ENCODE measurements at places on chromosomes 5 and 9. TPM values are rescaled to one million over a fixed set of nuclear protein-coding genes. Genes with fewer than 3 reads are reported as not detected.

DNA sequence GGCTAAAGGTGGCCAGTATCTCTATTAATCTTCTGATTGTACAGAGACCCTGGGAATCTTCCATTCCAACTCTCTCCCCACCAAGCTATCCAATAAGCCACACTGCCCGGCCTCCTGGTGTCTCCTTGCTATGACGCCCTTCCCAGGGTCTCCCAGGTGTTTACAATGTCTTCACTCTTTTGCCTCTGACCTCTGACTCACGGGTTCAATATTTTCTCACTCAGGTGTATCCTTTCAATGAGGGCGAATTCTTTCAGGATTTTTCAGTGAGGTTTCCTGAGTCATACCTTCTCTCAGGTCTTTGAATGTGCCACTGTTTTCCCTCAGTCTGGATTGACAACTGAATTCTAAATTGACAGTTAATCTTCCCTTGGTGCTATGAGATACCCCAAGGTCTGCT lies 53.7 kb upstream of the IRX4 start:
- DNase-seq, result no peak
- no peaks in the 10 kb centered on the region for H3K36me3 ChIP-seq

DNA sequence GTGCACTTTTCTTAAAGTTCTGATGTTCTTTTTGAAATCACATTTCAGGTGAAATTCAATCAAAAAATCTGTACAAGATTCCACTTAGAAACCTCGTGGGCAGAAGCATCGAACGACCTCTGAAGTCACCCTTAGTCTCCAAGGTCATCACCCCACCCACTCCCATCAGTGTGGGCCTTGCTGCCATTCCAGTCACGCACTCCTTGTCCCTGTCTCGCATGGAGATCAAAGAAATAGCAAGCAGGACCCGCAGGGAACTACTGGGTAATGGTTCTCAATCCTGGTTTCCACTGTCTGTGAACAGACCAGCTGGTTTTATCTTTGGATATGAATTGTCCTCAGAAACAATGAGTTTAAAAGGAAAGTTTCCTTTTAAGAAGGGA lies 8.1 kb upstream of the SLC2A8 start:
- H3K4me3 ChIP-seq, result no peak overlapping the region
- H3K27ac ChIP-seq, result no peak overlapping the region
- DNase-seq, result no peak
- H3K27me3 ChIP-seq, result no peaks in the 10 kb centered on the region

DNA sequence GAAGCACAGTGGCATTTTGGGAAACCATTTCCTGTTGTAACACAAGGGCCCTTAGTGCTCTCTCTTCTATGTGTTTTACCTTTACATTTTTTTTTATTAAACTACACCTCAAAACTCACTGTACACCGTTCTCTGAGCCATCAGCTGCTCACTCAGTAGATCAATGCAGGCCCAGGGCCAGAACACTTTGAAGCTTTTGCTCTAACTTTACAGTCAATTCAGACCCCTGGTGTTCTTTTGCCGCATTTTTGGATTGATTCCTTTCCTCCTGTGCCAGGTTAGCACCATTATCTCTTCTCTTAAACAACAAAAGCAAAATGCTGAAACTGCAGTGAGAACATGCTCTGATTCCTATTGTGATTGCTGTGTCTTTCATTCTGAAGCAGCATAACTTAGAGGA lies 269.8 kb upstream of the RGMB start:
- H3K4me1 ChIP-seq, result no peaks in the 10 kb centered on the region
- no peak for DNase-seq
- no peak overlapping the region for H3K27ac ChIP-seq

Gene FST
- 3.4 TPM for total RNA-seq

GRCh38 chr9:75120686-75121085 lies 32.4 kb downstream of the OSTF1 start:
- no peaks in the 10 kb centered on the region for H3K27me3 ChIP-seq
- no peak for DNase-seq
- H3K27ac ChIP-seq, result no peak overlapping the region
- no peak overlapping the region for H3K4me3 ChIP-seq
- H3K36me3 ChIP-seq, result no peaks in the 10 kb centered on the region

DNA sequence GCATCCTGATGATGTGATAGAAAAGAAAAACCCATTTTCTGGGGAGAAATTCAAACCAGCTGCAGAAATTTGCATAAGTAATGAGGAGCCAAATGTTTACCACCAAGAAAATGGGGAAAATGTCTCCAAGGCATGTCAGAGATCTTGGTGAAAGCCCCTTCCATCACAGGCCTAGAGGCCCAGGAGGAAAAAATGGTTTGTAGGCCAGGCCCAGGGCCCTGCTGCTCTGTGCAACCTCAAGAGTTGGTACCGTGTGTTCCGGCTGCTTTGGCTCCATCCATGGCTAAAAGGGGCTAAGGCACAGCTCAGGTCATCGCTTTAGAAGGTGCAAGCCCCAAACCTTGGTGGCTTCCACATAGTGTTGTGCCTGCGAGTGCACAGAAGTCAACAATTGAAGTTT lies 543.1 kb downstream of the ZNF608 start:
- H3K27ac ChIP-seq, result no peak overlapping the region
- H3K36me3 ChIP-seq, result no peaks in the 10 kb centered on the region
- H3K27me3 ChIP-seq, result no peaks in the 10 kb centered on the region
- H3K4me3 ChIP-seq, result no peak overlapping the region

- H3K36me3 ChIP-seq, result no peaks in the 10 kb centered on the region
- H3K27ac ChIP-seq, result no peak overlapping the region
- DNase-seq, result no peak
Observed at GRCh38 chr9:87793292-87793691, 67.4 kb downstream of the CTSL start.

DNA sequence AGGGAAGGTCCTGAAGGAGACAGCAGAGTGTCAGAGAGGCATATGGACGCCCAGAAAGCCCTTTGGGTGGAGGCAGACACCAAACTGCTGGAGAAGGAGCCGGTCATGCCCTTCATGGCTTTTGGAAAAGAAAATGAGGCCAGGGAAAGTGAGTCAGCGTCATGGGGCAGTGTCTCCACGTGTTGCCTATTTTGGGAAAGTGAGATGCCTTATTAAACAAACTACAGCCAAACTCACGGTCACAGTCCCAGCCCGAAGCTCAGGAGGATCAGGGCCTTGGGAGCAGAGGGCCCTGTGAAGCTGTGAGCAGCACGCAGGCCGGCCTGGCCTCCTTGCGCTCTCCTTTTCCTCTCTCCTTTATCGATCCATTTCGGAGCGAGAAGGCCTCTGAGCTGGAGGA lies 25.0 kb downstream of the RGS3 start:
- H3K4me1 ChIP-seq, result peaks cover 9% of the 10 kb centered on the region
- no peaks in the 10 kb centered on the region for H3K27me3 ChIP-seq
- H3K36me3 ChIP-seq, result no peaks in the 10 kb centered on the region
- no peak overlapping the region for H3K27ac ChIP-seq

- no peaks in the 10 kb centered on the region for H3K36me3 ChIP-seq
- H3K4me3 ChIP-seq, result no peak overlapping the region
- no peak overlapping the region for H3K27ac ChIP-seq
- DNase-seq, result no peak
- no peaks in the 10 kb centered on the region for H3K27me3 ChIP-seq
- H3K4me1 ChIP-seq, result no peaks in the 10 kb centered on the region
Observed at GRCh38 chr5:39459071-39459470, 34.3 kb upstream of the DAB2 start.

DNA sequence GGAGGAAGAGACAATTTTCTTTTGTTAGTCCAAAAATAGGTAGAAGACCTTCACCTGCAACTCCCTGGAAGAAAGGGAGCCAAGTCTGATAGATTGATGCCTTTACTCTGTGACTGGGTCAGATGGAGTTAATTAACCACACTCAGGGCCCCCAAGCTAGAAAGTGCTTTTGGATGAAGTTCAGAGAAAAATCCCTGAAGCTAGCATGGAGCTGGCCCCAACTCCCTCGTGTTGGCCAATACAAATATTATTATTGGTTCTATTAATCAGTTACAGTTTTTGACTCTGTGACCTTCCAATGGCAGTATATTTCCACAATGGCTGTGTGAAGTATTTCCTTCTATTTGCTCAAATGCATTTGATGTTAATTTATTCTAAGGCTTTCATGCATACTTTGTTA lies 1753.5 kb downstream of the EFNA5 start:
- H3K27ac ChIP-seq, result no peak overlapping the region
- no peaks in the 10 kb centered on the region for H3K4me1 ChIP-seq
- H3K36me3 ChIP-seq, result no peaks in the 10 kb centered on the region

DNA sequence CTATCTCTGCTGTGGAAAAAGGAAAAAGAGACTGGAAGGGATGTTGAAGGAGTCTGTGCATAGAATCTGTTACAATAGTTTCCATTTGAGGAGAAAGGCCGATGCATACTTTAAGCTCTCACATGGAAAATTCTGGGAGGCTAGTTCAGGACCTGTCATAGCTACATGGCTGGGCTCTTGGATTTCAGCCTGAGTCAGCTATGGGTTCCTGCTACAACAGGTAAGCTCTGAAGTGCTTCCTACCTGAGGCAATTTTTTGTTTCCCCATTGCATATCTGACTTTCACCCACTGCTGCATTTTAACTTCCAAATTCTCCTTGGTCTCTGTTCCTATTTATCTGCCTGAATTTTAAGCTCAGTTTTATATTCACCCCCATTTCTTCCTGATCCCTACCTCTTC lies 310.7 kb downstream of the RAB3C start:
- H3K27ac ChIP-seq, result no peak overlapping the region
- peaks cover 3% of the 10 kb centered on the region for H3K4me1 ChIP-seq
- no peak for DNase-seq
- H3K4me3 ChIP-seq, result no peak overlapping the region
- no peaks in the 10 kb centered on the region for H3K27me3 ChIP-seq
- no peaks in the 10 kb centered on the region for H3K36me3 ChIP-seq

Gene CFAP90
- 0.78 TPM for total RNA-seq

DNA sequence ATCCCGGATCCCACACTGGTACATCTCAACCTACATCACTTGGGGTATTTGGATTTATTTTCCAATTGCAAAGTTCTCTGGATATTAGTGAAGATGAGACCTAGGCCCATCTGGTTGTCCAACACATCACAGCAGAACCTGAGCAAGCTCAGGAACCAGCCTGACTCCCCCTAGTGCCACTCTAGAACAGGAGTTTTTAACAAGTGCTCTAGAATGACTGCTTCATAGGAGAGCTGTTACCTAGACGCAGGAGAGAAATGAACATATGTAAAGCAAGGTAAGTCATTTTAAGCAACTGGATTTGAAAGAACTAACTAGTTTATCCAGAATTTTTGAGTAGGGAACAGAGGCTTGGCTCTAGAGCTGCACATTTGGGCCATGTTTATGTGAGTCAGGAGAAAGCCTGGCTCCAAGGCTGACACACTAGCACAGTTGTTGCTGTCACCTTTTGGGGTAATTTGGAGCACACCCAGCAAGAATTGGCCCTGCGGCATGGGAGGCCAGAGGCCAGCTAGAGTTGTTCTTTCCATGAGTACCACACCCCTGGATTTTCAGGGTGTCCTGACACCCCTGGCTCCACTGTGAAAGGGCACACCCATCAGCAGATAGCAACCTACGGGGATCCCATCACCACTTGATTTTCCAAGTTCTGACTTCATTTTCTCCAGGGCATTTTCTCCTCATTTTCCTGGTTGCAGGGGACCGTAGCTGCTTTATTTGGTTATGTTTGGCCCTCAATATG lies 110.9 kb upstream of the LPAR1 start:
- H3K36me3 ChIP-seq, result no peaks in the 10 kb centered on the region
- no peaks in the 10 kb centered on the region for H3K4me1 ChIP-seq
- no peak overlapping the region for H3K27ac ChIP-seq
- DNase-seq, result no peak
- no peaks in the 10 kb centered on the region for H3K27me3 ChIP-seq

- no peaks in the 10 kb centered on the region for H3K36me3 ChIP-seq
- H3K4me1 ChIP-seq, result peaks cover under 1% of the 10 kb centered on the region
- no peaks in the 10 kb centered on the region for H3K27me3 ChIP-seq
- DNase-seq, result no peak
Observed at GRCh38 chr5:73376618-73377170, 71.9 kb downstream of the FOXD1 start.

Gene ZMYND19
- total RNA-seq, result 10.3 TPM

DNA sequence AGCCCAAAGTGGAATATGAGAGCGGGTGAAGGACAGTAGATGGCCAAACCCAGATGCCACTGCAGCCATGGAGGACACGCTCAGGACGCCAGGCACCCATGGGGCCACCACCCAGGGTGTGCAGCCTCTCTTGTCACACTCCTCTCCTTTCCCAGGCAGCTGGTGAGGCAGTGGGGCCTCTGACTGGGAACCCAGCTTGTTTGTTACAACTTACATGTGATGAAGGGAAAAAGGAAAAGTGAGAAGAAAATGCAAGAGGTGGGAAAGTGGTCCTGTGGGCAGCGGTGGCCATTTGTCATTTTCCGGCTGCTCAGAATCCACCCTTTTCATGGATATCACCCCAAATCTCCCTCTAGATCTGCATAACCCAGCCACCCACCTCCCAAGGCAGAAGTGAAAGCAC lies 62.7 kb upstream of the UNC5A start:
- H3K4me3 ChIP-seq, result no peak overlapping the region
- H3K36me3 ChIP-seq, result no peaks in the 10 kb centered on the region
- no peaks in the 10 kb centered on the region for H3K4me1 ChIP-seq
- no peak for DNase-seq
- H3K27me3 ChIP-seq, result no peaks in the 10 kb centered on the region

Gene C5orf58
- total RNA-seq, result not detected

Gene RNF183
- total RNA-seq, result not detected

Gene ZBTB26
- 11.8 TPM for total RNA-seq

GRCh38 chr5:36377192-36377591 lies 75.5 kb upstream of the RANBP3L start:
- no peaks in the 10 kb centered on the region for H3K27me3 ChIP-seq
- H3K36me3 ChIP-seq, result no peaks in the 10 kb centered on the region
- H3K4me3 ChIP-seq, result no peak overlapping the region
- H3K27ac ChIP-seq, result no peak overlapping the region
- no peak for DNase-seq
- H3K4me1 ChIP-seq, result no peaks in the 10 kb centered on the region

GRCh38 chr5:154995679-154996078 lies 17.9 kb upstream of the KIF4B start:
- no peaks in the 10 kb centered on the region for H3K27me3 ChIP-seq
- H3K4me3 ChIP-seq, result no peak overlapping the region
- H3K4me1 ChIP-seq, result no peaks in the 10 kb centered on the region
- no peak for DNase-seq
- H3K27ac ChIP-seq, result no peak overlapping the region
- no peaks in the 10 kb centered on the region for H3K36me3 ChIP-seq

DNA sequence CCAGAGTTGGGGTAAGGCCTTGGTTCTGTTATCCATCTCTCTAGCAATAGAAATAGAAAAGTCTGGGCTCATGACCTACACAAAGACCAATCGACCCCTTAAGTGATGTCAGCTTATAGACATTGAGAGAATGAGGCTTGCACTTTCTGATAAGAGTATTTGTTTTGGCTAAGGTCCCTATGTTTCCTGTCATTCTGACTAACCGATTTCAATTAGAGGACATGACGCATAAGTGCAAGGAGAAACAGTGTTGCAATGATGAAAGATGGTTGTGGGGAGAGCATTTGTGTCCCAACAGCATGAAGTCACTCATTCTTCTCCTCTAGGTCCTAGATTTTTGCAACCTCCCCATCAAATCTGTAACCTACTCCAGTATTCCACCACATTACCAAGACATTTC lies 255.1 kb downstream of the MAT2B start:
- no peaks in the 10 kb centered on the region for H3K36me3 ChIP-seq
- H3K27ac ChIP-seq, result no peak overlapping the region
- H3K4me3 ChIP-seq, result no peak overlapping the region
- no peaks in the 10 kb centered on the region for H3K27me3 ChIP-seq
- no peaks in the 10 kb centered on the region for H3K4me1 ChIP-seq
